ENCODE measurements at places on chromosomes 3 and 15.

GRCh38 chr3:55936549-55937052 lies 449.5 kb upstream of the WNT5A start:
- DNase-seq: no peak

DNA sequence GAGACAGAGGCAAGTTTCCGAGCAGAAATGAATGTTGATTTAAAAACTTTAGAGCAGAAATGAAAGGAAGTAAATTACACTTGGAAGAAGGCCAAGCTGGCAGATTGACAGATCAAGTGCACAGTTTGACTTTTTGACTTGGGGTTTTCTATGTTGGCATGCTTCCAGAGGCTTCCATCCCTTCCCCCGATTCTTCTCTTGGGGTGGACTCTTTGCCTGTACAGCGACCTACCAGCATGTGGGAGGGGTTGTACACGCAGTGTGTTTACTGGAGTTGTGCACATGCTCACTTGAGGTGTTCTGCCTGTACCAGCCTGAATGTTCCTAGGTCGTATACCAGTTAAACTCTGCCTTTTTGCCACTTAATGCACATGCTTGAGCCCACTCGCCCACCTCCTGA lies 701.5 kb upstream of the GBE1 start:
- no peak for DNase-seq

DNA sequence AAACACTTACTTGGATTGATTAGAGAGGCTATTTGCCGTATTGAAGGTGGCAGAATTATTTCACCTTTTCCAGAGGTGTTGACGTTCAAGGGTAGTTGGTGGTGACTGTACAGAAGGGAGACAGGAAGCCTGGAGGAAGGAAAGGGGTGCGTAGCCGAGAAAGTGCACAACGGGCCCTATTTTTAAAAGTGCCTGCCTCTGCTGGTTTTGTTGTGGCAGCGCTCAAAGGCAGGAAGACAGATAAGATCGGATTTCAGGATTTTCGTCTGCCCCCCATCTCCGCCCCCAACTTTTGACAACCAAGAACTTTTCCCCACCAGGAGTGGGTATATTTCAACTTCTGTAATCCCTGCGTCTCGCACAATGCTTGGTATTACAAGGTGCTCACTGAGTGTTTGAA lies 38.5 kb downstream of the SMAD3 start:
- DNase-seq: no peak

DNA sequence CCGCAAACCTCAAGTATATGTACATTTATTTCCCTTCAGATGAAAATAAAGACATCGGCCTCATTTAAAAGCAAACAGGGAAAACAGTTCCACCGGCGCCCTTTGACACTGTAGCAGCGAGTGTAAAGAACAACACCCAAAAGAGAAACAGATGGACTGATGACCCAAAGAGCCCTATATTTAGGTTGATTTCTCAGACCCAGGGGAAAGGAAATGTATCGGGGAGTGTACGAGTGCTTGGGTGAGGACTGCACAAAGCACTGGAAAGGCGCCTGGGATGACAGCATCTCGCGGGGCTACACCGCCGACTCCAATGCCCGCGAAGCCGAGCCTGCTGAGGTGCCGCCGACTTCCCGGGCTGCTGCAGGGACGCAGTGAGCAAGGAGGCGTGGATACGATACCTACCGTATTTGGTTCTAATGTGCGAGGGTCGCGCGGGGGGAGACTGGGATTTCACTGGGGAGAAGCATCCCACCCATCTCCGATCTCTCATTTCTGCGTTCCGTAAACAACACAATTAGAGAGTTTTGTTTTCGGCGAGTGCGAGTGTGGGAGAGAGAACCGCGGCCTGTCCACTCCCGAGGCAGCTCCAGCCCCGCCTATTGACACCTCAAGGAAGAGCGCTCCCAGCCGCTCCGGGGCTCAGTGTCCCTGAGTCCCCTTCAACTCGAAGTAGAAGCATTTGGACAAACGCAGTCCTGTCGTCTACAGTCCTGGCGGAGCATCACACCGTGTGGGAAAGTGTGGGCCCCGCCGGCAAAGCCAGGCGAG lies 2.0 kb downstream of the MECOM start:
- no peak for DNase-seq

GRCh38 chr3:172839679-172840078 lies 89.2 kb downstream of the ECT2 start:
- DNase-seq: no peak

DNA sequence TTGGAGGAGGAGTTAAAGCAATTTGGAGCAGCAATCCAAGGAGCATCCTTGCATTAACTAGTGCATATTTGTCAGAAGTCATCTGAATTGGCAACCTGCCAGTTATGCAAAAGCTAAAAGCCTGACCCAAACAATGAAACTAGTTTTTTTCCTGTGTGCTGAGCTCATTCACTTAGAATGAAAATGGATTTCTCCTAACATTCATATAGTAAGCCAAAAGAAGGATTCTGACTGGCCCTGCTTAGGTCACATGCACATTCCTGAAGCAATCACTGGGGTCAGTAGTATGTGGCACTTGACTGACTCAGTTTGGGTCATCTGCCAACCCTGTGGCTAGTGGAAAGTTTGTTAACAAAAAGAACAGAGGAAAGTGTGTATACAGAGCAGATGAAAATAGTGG lies 30.5 kb downstream of the OXSM start:
- DNase-seq: no peak

- DNase-seq: no peak
These were observed 29.4 kb downstream of the GAP43 start for GRCh38 chr3:115652738-115653137.

GRCh38 chr3:49199239-49199899 lies 28.0 kb downstream of the KLHDC8B start:
- no peak for DNase-seq

DNA sequence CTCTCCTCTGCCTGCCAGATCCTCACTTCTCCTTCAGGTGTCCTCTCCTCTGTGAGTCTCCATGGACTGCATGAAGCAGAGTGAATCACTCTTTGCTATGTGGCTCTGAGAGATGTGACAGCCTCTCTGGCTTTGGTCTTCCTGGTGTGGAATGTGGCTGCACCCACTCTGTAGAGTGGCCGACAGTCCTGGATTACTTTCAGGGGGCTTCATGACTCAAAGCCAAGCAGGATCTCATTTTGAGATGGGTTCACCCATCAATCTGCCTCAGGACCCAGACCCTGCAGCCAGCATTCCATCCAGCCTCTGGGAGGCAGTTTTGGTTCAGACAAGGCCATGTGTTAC lies 221.9 kb upstream of the LYSMD4 start:
- no peak for DNase-seq

DNA sequence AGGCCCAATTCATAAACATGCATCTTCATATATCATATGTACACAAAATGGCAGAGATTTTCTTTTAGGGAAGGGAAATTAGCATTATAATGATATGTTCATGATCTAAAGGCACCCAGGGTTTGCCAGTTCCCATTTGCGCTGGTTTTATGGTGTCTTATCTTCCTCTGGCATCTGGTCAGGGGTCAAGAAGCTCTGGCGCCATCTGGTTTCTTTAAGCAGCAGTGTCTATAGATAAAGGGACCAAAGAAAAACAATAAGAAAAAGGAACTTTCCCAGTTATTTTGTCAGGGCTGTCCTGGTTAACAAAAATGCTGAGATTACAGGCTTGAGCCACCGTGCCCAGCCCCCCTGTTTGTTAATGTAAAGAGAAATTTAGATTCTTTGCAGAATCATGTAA lies 3.3 kb upstream of the DCP1A start:
- DNase-seq: no peak

DNA sequence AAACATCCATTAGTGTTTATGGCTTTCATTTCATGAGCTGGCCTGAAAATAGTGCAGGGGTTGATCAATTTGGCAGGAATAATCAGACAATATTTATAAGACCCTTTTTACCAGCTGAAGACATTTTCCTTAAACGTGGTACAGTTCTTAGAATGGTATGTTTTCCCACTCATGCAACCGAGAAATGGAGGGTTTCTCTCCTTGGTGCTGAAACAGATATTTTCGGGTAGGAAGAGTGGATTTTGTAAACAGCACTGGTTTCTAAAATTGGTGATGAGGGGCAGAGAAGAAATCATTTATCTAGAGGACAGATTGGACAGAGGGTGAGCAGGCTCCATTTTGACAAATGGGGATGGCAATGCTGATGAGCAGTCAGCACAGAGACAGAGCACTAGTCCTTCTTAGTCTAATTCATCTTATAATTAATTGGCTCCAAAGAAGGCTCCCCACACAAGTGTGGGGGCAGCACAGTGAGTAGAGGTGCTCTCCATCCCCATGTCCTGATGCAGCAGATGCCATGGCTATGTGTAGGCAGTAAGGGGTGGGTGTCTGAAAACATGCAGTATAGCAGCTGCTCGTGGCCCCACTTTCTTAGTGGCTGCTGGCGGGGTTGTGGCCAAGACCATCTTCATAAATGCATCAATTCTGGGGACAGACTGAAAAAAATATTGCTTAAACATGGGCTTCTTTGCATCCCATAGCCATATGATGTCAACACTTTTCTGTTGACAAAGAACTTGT lies 18.1 kb upstream of the SLC7A14 start:
- DNase-seq: no peak

Measured in naive thymus-derived CD4-positive, alpha-beta T cell (primary cell).